ENCODE measurements at places on chromosomes 13 and 19. TPM values are rescaled to one million over a fixed set of nuclear protein-coding genes. Genes with fewer than 3 reads are reported as not detected.

GRCh38 chr19:47093841-47094240, 19.7 kb downstream of the ZC3H4 start:
- no peak overlapping the region for H3K4me3 ChIP-seq
- H3K4me1 ChIP-seq, result peaks cover 64% of the 10 kb centered on the region
- no peak for DNase-seq
- no peaks in the 10 kb centered on the region for H3K27me3 ChIP-seq
- peaks cover 2% of the 10 kb centered on the region for H3K36me3 ChIP-seq

DNA sequence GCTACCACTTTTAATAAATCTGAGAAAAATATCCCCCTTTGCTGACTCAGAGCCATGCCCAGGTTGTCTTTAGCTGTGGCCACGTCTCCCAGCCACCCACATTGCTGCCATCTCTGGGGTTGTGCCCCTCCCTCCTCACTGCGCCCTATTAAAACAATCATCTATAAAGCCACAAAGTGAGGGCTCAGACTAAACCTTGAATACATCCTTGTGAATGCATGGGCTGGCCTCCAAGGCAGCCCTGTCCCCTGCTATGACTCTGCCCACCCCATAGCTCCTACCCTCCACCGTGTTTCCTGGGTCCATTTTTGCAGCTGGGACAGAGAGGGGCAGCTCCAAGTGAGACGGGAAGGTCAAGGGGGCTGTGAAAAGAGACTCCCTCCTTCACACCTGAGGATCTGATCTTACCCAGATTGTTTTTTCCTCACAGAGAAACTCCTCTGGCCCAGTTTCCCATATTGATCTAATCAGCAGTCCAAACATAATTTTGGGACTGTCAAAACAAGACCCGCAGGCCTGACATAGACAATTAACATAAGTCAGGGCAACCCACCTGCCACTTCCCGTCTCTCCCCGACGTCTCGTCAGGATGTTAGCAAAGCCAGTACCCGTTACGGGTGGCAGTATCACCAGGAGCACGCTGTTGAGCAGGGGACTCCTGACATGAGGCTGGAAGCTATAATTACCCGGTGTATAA, 199.0 kb downstream of the KATNAL1 start:
- no peaks in the 10 kb centered on the region for H3K36me3 ChIP-seq
- H3K4me3 ChIP-seq, result no peak overlapping the region
- H3K27me3 ChIP-seq, result no peaks in the 10 kb centered on the region
- H3K27ac ChIP-seq, result peak overlapping the region; percentile 89
- no peak for DNase-seq

DNA sequence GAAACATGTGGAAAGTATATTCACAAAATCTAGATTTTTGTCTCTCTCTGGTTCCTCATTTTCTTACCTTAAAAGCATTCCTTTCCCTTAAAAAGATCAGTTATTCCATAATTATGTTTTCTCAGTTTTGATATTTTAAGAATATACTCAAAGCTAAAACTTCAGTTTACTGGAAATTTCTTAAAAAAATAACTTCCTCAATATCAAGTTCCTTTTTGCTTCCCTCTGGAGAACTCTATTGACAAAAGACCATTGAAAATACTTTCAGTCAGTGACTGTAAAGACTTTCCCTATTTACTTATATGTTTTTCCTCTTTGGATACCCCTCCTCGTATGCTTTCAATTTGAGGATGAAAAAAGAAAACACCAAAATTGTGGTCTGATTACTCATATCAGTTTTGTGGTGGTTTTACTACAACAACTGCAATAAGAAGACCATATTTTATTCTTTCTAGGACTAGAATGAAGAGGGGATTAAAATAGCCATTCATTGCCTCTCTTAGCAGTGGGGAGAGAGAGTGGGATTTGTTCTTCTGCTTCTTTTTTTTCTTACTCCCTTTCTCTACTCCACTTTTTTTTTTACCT, 113.2 kb downstream of the ESD start:
- DNase-seq, result no peak
- peak overlapping the region; percentile 2 for H3K4me3 ChIP-seq
- no peaks in the 10 kb centered on the region for H3K36me3 ChIP-seq
- no peaks in the 10 kb centered on the region for H3K27me3 ChIP-seq
- H3K27ac ChIP-seq, result peak overlapping the region; percentile 91

GRCh38 chr13:91154558-91155353, 192.7 kb upstream of the MIR17HG start:
- DNase-seq, result peak; percentile 36
- no peaks in the 10 kb centered on the region for H3K36me3 ChIP-seq
- H3K4me1 ChIP-seq, result peaks cover 71% of the 10 kb centered on the region
- no peaks in the 10 kb centered on the region for H3K27me3 ChIP-seq
- H3K4me3 ChIP-seq, result peak overlapping the region; percentile 20

GRCh38 chr13:40259899-40260298, 406.5 kb downstream of the FOXO1 start:
- H3K27ac ChIP-seq, result no peak overlapping the region
- no peaks in the 10 kb centered on the region for H3K27me3 ChIP-seq
- no peak overlapping the region for H3K4me3 ChIP-seq
- no peak for DNase-seq
- H3K36me3 ChIP-seq, result no peaks in the 10 kb centered on the region

DNA sequence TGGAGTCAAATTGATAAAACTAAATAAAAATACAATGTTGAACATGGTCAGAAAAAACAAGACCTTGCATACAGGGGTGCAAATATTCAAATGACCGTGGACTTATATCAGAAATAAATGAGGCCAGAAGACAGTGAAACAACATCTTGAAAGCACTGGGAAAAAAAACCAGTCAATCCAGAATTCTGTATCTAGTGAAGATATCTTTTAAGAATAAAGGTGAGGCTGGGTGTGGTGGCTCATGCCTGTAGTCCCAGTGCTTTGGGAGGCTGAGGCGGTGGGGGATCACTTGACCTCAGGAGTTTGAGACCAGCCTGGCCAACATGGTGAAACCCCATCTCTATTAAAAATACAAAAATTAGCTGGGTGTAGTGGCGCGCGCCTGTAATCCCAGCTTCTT, 15.2 kb upstream of the CEBPA start:
- DNase-seq, result no peak
- peak overlapping the region; percentile 93 for H3K27ac ChIP-seq
- H3K4me1 ChIP-seq, result peaks cover 30% of the 10 kb centered on the region
- no peak overlapping the region for H3K4me3 ChIP-seq
- no peaks in the 10 kb centered on the region for H3K36me3 ChIP-seq

DNA sequence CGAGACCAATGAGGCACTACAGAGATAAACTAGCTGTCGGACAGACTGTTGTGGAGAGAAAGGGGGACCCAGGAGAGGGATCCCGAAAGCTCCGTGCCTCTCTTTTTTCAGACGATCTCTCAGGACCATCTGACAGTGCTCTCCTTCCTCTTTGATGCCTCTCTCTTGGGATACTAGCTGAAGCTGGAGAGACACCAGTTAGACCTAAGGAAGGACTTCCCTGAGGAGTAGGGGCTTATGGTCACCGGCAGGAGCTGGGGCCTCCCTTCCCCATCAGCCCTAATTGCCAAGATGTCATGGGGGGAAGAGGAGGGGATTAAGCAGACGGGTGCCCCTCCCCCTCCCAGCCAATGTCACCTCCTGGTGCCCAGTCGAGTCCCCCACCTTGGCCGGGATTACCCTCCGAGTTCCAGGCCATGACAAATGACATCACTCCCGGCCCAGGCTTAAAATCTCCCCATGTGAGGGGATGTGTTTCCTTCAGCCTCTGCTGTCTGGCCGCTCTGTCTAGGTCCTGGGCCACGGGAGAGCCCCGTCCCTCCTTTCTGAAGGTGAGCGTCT, at the start of gene CRX:
CRX (plus strand) TSS at position 478 of the 561 bp plus-strand sequence. CDS start 12,507 bp downstream, outside the sequence.
- H3K4me1 ChIP-seq, result no peaks in the 10 kb centered on the region
- no peaks in the 10 kb centered on the region for H3K36me3 ChIP-seq
- no peak for DNase-seq

Gene ZNF724
- 10.6 TPM for total RNA-seq

Gene IQCN
- total RNA-seq, result 1.5 TPM

Gene ZNF844
- 1.0 TPM for total RNA-seq

Gene SELENOV
- 1.6 TPM for total RNA-seq

Measured in Caco-2 (cell line).